ENCODE measurements at places on chromosomes 12 and 14. TPM values are rescaled to one million over a fixed set of nuclear protein-coding genes. Genes with fewer than 3 reads are reported as not detected.

GPR84 gene
- total RNA-seq: not detected

SLC17A8 gene
- total RNA-seq: not detected

OTUB2 gene
- total RNA-seq: 6.6 TPM

PTPN6 gene
- total RNA-seq: 47.7 TPM

LGR5 gene
- not detected for total RNA-seq

APPL2 gene
- 22.6 TPM for total RNA-seq

OVCH1 gene
- total RNA-seq: not detected

FGF6 gene
- not detected for total RNA-seq

OR10P1 gene
- total RNA-seq: not detected

CIDEB gene
- 0.22 TPM for total RNA-seq

E2F7 gene
- total RNA-seq: 19.5 TPM

MSI1 gene
- total RNA-seq: 26.0 TPM

SCN8A gene
- 7.1 TPM for total RNA-seq

TMPRSS12 gene
- not detected for total RNA-seq

ALKBH2 gene
- total RNA-seq: 35.8 TPM

- DNase-seq: no peak
Observed at GRCh38 chr12:122963941-122964265, 2.4 kb downstream of the ABCB9 start.

DNA sequence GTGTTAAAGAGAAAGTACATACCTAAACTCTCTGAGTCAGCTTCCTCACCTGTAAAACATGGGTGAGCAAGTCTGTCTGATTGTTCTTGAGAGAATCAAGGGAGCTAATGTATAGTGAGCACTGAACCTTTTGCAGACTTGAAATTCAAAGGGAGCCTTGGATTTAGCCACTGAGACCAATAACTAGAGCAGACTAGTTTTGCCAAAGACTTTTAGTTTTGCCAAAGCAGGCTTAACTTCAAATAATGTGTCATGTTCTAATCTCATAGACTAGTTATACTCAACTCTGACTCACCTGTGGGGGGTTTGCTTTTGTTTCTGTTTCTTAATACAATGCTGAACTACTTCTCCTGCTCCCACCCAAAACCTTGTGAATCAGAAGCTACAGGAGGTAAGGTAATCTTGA, 123.7 kb downstream of the SLC25A21 start:
- no peak for DNase-seq

GRCh38 chr12:88325076-88325815, 183.1 kb downstream of the TMTC3 start:
- no peak for DNase-seq

DNA sequence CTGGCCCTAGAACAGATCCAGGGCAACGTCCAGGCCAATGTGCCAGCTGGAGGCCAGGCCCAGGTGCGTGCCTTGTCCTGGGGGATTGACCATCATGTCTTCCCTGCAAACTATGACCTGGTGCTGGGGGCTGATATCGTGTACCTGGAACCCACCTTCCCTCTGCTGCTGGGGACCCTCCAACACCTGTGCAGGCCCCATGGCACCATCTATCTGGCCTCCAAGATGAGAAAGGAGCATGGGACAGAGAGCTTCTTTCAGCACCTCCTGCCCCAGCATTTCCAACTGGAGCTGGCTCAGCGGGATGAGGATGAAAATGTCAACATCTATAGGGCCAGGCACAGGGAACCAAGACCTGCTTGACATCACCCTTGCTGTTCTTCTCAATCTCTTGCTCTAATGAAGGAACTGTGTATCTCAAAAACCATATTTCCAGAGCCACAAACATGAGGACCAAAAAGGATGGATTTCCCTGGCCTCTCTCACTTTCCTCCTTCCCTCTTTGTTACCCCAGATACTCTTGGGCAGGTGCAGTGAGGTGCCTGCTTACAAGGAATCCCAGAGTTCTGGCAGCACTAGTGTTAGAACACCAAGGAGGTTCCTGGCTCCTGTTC, 2.2 kb upstream of the TSFM start:
- no peak for DNase-seq

GRCh38 chr12:77742631-77743030, 88.1 kb upstream of the NAV3 start:
- no peak for DNase-seq

GRCh38 chr12:76878099-76878898, 520 bp downstream of the CSRP2 start:
- DNase-seq: peak; percentile 15

- no peak for DNase-seq
Observed at GRCh38 chr12:90042920-90043641, 334.4 kb upstream of the ATP2B1 start.

DNA sequence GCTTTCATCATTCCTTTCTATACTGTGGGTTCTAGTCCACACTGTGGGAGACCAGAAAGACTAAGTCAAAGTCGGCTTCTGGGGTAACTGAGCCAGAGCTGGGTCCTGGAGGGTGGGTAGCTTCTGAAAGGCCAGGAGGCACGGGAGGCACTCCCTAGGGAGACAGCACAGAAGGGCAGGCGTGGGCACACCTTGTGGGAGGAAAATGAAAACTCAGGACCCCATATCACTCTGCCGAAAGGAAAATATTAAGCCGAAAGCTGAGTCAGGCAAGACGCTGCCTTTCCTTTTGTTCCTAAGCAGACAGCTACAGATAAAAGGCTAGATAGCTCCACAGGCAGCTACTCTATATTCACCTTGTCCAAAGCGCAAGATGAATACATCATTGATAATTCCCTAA, 20.7 kb downstream of the ANO2 start:
- no peak for DNase-seq

- DNase-seq: no peak
Observed at GRCh38 chr14:77579065-77579464, 37.4 kb downstream of the SPTLC2 start.

DNA sequence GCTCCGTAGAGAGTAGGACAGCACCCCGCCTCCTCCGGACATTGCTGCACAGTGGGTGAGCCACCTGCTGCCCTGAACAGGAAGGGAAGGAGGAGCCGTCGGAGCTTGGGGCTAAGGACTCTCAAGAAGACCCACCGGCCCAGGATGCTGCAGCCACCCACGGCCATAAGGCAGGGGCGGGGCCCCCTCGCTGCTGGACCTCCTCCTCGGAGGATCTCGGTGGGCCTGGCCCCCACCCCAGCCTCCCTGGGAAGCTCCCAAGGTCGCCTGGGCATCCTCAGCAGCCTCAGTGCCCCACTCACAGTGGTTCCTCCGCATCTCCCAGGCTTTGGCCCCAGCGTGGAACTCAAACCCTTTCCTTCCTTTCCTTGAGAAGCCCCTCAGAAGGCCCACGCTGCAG, 68.6 kb upstream of the DIO3 start:
- no peak for DNase-seq

- DNase-seq: no peak
Observed at GRCh38 chr12:80556566-80556965, 112.5 kb downstream of the PTPRQ start.

DNA sequence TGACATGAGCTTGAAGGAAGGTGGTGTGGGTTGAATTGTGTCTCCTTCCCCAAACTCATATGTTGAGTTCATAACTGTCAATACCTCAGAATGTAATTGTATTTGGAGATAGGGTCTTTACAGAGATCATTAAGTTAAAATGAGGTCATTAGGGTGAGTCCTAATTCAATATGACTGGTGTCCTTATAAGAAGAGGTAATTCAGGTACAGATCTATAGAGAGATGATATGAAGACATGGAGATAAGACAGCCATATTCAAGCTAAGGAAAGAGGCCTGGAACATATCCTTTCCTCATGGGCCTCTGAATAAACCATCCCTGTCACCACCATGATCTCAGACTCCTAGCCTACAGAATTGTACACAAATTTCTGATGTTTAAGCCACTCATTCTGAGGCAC, 514.7 kb upstream of the MGAT4C start:
- no peak for DNase-seq

GRCh38 chr12:49355913-49356312, 9.2 kb downstream of the DNAJC22 start:
- DNase-seq: no peak

DNA sequence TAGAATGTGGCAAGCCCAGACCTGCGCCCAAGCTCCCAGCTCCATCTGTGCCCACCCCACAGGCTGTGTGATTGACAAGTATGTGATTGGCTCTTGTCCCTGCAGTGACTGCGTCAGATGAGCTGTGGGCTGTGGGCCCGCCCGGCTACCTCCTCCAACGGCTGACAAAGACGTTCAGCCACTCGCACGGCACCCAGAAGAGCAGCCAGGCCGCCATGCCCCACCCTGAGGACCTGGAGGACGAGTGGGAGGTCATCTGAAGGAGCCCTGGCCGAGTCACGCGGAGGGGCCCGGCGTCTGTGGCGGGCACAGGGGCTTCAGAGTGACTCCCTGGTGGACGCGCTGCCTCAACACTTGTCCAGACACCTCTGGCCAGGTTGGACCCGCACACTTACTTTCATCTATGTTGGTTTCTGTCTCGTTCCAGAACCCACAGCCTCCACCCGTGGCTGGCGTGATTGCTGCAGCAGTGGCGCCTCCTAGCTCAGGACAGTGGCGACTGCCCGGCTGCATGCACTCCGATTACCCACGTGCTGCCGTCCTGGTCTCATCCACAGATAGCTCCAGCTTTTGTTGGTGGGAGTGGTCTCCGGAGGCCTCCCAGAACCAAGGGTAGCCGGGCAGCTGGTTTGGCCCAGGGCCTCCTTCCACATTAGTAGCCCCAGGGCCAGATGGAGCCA, 11.4 kb downstream of the ANKRD9 start:
- DNase-seq: no peak

GRCh38 chr12:65327207-65328076, 49.0 kb downstream of the MSRB3 start:
- no peak for DNase-seq

DNA sequence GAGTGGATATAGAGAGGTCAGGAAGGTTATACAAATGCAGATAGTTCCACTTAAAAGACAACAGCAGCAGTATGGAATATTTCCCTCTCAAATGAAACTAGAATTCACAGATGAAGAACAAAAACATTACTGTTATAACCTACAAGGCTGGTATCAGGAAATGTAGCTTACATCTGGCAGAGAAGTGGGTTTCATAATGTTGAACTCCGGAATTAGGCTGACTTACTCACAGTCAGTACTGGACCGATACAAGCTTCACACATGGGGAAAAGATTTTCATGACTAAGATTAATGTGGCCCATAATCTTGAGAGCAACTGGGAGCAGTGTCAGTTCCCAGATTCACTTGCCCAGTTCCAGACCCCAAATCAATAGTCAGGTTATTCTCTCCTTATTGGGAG, 353.9 kb downstream of the DUSP6 start:
- no peak for DNase-seq

Measured in HCT116 (cell line).